Esophagus squamous epithelium (tissue), 5 donors: ENCODE measurements at places on chromosomes 1 and 21.

GRCh38 chr1:63701187-63701586 lies 72.6 kb upstream of the ROR1 start:
- DNase-seq: no peak

- DNase-seq: no peak
These were observed 478 bp downstream of the RIT1 start for GRCh38 chr1:155910621-155911121.

DNA sequence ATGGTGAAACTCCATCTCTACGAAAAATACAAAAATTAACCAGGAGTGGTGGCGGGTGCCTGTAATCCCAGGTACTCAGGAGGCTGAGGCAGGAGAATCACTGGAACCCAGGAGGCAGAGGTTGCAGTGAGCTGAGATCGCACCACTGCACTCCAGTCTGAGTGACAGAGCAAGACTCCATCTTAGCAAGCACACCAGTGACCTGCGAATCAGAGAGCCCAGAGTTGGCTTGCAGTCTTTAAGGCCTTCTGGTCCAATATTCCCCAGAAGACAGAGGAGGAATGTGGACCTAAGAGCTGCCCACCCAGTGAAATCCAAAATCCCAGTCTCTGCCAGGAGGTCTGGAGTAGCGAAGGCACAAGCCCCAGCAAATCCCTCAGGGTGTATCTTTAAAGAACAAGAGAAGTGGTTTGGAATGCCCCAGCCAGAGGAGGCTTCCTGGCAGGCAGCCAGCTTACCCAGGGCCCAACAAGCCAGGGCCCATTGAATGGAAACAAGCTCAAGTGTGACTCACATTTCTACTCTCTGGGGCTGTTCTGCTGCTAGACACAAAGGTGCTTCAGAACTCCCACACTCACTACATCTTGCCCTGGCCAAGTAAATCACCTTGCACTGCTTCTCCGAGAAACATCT lies 23.9 kb downstream of the GPR161 start:
- no peak for DNase-seq

- no peak for DNase-seq
These were observed at the start of gene KDM5B for GRCh38 chr1:202807926-202808757. Gene KDM5B, minus strand, starts transcription at chr1:202808421. Its CDS starts 116 bp downstream, at chr1:202808305.

DNA sequence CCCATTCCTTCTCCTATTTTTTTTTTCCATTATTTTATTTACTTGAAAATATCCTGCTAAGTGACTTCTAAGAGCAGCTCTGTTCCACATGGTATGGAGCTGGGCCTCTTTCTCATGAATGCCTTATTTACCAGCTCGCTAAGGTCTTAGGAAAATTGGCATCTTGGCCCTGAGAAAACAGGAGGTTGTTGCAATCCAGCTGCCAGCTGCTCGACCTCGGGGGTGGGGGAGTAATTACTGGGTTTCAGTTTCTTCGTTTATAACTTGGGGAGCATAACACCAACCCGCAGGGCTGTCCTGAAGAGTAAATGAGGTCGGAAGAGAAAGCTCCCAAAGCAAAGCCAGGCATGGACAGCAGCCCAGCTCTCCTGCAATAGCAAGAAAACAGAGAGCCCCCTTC lies 176.3 kb downstream of the AJAP1 start:
- no peak for DNase-seq

DNA sequence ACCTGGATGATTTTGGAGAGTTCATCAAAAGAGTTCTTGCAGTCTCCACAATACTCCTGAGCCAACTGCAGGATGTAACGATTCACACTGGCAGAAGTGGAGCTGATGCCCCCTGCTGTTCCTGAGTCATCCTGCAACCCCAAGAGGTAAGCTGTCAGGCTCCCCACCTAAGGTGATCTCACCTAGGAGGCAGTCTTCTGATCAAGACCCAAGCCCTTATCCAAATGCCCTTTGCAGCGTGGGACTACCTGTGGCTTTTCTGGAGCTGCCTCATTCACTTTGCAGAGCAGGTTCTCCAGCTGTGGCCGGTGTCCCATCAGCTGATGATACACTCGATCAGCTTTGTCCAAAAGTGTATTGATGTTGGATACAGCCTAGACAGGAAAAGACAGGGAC lies 96.4 kb downstream of the UBR4 start:
- no peak for DNase-seq

GRCh38 chr1:23562137-23562876 lies 3.0 kb upstream of the ID3 start:
- peak; percentile 34 for DNase-seq

DNA sequence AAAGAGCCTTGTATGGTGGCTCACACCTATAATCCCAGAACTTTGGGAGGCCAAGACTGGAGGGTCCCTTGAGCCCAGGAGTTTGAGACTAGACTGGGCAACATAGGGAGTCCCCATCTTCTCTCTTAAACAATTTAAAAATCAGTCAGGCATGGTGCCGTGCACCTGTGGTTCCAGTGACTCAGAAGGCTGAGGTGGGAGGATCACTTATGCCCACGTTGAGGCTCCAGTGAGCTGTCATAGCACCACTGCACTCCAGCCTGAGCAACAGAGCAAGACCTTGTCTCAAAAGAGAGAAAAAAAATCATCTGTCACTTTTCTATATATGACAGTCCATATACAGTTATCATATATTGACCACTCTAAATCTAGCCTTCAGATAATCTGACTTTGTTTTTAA lies 658.3 kb downstream of the LTN1 start:
- no peak for DNase-seq

- no peak for DNase-seq
These were observed 137.8 kb downstream of the PTPRC start for GRCh38 chr1:198776602-198777029.

DNA sequence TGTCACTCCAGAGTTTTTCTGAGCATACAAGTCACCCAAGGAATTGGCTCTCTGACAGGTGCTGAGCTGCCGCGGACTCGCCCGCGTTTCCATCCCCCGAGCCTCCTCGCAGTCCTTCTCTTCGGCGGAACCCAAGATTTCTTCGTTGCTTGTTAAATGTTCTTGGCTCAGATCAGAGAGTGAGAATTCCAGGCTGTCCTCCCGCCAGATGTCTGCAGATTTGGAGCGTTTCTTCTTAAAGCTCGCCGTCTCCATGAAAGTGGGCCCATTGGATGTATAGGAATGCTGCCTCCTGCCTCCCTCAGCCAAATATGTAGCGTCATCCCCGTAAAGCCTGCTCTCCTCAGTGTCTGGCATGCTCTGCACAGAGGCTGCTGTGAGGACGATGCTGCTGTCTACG lies 77.8 kb downstream of the TIAM1 start:
- DNase-seq: no peak

- DNase-seq: no peak
These were observed 54.9 kb downstream of the TM2D1 start for GRCh38 chr1:61670016-61670415.

DNA sequence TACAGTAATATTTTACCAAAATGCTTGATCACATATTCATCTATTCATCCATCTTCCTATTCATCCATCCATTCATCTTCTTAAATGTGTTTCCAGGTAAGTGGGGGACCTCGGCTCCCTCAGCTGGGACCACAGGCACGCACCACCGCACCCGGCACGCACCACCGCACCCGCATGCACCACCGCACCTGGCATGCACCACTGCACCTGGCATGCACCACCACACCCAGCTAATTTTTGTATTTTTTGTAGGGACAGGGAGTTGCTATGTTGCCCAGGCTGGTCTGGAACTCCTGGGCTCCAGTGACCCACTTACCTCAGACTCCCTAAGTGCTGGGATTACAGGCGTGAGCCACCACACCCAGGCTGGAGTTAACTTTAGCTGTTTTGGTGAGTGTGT lies 21.2 kb downstream of the ACTRT2 start:
- no peak for DNase-seq

DNA sequence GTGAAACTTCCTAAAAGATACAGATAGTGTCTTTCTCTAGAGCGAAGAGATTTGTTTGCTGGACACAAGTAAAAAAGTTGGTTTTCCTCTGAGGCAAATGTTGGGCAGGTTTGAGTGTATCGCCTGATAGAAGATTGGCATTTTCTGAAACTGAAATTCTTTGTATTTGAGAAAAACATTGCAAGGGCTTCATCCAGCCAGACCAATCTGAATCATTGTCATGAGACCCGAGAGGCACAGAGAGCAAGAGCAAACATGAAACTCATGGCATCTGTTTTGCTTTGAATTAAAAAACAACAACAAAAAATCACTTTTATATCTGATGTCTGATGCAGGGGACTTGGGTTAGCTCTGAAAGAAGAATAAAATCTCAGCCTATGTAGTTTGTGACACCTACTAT lies 379.3 kb upstream of the NCAM2 start:
- no peak for DNase-seq

GRCh38 chr1:85584264-85584781 lies 3.8 kb downstream of the CCN1 start:
- DNase-seq: no peak

DNA sequence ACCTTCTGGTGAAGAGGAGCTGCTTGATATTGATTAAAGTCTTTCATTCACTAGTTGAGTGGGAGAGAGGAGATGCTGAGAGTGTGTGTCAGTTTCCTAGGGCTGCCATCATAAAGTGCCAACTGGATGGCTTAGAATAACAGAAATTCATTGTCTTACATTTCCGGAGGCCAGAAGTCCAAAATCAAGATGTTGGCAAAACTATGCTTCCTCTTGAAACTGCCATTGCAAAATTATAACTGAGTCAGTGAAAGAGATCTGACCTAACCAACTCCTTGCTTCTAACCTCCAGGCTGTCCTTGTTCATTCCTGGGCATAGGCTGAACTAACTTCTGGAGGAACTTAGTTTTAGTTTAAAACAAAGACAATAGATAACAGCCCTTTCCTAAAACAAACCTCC lies 47.1 kb downstream of the PTGS2 start:
- DNase-seq: no peak

DNA sequence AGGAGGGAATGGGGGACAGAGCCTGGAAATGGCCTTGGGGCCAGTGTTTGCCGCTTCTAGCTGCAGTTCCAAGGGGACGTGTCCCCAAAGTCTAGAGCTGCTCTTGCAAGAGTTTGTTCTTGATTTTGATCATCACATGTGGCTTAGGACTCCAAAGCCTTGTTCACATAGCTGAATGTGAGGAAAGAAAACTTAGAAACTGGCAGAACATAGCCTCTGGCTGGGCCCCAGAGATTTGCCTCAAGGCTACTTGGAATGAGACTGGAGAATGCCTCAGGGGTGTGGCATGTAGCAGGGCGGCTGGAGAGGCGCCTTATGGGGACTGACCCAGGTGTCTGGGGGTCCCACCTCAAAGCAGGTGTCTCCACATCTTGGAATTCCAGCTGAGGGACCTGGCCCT lies 2.3 kb downstream of the PDXK start:
- no peak for DNase-seq
